Peyer's patch (tissue), 4 donors: ENCODE measurements at places on chromosomes 1 and 21.

- DNase-seq, result no peak
Measured at GRCh38 chr1:48043622-48044021, 46.4 kb upstream of the TRABD2B start.

DNA sequence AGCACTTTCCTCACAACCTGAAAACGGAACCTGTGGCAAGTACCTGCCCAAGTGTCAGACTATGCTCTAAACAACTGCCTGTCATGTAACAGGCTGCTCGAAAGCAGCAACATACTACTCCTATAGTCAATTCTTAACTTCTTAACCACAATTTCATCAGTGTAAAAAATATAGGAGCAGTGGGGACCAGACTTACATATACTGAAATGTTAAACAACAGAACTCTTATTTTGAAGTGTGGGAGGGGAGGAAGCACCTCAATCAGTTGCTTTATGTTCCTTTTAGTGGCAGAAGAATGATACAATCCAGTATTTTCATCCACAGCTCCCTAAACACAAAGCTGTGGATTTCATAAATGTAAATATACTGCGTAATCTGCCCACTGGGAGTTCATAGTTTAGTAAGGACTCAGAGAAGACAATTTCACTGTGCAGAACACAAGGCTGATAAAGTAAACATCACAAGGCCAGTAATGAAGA is 44.2 kb downstream of the WLS start:
- DNase-seq, result no peak

GRCh38 chr1:226575739-226576378 is 27.3 kb downstream of the STUM start:
- DNase-seq, result no peak

DNA sequence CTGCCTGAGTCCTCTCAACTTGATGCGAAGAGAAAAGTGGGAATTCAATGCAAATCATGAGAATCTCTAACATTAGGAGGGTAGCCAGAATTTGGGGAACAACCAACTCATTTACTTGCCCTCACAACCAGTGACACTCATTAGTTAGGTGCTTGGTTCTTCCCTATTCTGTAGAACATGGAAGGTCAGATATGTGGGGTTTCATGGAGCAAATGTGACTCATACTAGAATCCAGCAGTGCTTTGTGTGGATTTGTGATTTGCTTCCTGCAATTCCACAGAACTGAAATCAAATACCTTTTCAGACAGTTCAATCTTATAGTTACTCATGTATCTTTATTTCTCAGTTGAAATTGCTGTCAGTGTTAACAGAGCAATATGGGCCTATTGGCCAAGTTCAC is 6.9 kb upstream of the ETV3 start:
- DNase-seq, result no peak

DNA sequence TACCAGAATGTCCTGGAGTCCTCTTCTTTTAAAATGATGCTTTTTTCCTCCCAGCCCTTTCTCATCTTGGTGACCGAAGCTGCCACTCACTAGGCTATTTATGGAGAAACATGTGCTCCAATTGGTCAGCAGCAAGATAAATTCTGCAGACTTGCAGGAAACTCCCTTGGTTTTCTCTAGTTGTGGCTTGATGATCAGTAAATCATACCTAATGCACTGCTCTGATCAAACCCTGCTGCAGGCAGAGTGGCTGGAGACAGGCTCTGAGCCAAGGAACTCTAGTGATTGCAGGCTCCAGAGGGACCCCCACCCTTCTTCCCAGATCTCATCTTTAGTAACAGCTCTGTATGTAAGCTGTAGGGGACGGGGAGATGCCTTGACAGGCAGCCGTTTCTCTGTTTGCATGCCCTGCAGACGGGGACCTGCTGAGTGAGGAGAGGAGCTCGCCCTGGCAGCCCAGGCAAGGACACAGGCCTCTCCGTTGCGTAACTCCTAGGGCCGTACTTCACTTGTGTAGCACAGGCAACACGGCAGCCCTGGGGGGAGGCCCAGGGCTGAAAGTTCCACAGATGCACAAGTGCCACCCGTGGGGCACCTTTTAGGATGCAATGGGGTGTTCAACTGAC is 14.5 kb downstream of the SLC6A17 start:
- DNase-seq, result no peak

GRCh38 chr1:204725821-204726448 is 40.4 kb upstream of the LRRN2 start:
- DNase-seq, result no peak

DNA sequence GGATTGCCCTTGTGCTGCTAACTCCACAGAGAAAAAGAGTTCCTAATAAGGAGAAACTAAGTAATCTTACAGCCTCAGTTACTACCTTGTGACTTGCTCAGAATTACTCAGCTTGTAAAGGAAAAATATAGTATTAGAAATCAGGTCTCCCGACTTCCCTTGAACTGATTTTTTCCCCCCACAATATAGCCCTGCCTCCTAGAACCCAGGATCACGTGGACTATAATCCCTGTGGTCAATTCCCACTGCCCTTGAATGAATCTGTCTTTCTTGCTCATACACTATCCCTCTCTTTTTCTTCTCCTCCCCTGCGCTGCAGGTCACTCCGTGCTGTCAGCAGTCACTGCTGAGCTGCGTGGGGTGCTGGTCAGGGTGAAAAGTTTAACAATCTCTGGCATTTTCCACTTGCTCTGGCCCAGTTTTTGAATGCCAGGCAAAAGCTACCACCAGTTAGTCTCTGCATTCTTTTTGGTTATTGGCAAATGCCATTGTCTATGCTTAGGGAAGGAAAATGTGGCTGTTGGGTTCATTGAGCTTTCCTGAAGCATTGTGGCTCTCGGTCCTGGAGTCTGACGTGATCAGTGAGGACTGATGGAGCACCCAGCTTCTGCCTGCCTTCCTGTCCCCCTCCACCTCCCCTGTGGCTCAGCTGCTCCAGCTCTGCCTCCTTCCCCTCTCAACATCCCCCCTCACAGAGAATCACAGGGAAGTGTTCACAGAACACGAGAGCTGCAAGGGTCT is 1.9 kb upstream of the MYOC start:
- no peak for DNase-seq

DNA sequence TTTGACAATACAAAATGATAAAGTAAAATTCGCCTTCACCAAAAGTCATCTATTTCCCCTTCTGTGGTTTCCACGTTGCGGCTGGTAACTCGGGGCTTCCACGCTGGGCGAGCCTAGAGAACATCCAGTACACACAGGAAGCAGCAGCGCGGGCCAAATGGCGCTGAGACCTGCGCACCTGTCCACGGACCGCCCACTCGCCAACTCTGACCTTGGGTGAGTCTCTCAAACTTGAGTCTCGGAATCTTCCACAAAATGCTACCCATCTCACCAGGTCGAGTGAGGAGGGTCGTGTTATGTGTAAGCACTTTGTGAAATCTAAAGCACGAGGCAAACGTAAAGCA is 820 bp upstream of the TTF2 start:
- peak; percentile 88 for DNase-seq

DNA sequence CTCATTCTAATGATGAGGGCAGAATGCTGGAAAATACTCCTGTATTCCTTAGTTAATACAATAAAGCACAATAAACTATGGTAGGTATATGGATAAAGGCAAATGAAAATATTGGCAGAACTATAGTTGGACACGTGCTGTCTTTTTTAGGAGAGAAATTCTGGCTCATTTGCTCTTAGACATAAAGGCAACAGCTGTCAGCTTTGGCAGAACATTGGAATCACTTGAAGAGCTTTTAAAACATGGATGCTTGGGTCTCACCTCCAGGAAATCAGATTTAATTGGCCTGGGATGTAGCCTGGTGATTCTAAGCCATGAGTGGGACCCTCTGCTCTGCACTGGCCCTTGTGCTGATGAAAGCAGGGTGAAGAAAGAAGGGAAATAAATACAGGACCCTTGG is 9.9 kb downstream of the CRP start:
- DNase-seq, result no peak

DNA sequence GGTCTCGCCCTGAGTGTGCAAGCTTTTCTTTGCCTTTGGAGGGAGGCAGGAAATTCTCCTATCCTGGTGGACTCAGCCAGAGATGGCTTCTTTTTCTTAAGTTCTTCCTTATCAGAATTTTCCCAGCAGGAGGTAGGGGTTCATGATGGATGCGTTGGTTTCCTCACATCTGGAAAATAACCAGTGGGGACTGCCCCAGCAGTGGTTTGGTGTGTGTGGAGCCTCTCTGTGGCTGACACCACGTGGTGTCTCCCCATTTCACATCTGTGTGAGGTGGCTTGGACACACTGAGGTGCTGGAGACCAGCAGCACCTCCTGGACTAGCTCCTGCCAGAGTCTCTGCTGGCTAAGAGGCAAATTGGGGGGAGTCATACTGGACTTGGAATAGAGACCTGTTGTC is 32.6 kb downstream of the B3GALT5 start:
- no peak for DNase-seq

DNA sequence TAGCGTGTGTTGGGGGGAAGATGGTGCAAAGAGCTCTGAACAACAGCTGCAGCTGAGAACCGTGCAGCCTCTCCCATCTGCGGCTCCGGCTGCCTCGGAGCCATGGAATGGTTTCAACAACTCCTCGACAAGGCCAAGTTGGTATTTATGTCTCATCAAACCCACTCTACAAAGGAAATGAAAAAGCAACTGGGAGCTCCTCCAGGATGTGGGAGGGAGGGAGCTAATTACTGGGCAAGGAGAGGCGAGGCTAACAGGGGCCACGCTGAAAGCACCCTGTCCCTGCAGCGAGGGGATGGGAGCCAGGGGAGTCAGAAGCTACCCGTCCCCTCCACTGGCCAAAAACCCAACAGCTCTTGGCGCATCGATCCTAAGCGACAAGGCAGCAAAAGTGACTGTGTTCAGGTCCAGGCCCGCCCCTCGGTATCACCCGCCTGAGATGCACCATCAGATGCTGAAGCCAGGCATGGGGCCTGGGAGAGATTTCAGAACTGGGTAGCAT is 63.1 kb downstream of the ACOT7 start:
- DNase-seq, result no peak

DNA sequence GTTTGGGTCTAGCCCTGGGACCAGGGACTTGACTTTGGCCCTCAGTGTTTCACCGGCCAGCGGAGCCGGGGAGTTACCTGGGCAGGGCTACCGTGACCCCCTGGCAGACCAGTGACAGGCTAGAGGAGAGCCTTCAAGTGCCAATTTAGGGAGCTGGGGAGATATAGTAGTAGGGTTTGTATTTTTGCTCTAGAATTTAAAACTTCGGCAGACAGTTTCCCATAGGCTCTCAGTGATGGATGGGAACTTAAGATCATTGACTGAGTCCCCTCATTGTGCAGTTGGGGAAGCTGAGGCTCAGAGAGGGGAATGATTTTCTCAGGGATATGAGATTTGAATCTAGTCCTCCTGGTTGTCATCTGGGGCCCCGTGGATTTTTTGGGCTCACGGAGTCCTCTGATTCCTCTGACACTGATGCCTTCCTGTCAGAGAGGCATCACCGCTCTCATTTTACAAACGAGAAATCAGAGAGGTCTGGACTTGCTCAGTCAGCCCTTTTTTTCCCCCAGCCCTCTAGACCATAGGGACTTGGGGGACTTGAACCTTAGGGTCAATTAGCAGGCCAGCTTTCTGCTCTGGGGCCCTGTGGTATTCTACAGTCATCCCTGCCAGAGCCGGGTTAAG is 58.3 kb upstream of the ACOT11 start:
- no peak for DNase-seq

GRCh38 chr1:208950206-208950605 is 633.3 kb upstream of the CAMK1G start:
- DNase-seq, result no peak

DNA sequence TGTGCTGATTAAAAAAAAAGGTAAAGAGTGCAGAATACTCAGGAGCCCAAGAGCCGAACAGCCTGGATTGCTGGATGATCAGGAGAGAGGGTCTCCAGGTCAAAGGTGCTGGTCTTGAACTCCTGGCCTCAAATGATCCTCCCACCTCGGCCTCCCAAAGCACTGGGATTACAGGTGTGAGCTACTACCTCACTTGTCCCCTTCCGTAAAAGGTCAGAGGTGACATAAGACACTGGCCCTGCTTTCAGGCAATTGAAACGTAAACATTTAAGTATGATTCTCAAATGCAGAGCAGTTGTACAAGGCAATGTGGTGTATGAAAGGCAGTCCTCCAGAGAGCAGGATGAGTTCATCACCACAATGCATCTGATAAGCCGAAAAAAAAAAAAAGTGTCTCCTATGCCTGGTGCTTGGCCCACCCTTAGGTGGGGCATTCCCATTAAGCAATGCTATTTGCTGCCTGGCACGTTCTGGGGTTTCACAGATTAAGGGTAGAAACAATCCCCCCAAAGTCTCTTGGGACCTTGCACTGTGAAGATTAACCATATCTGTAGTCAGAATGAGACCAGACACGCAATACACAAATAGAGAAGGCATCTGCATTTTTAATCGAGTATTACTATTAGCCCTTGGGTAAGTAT is 47.7 kb downstream of the PARP1 start:
- DNase-seq, result no peak

- DNase-seq, result no peak
Measured at GRCh38 chr1:13911697-13912619, 212.0 kb downstream of the PRDM2 start.

GRCh38 chr1:87130438-87130837 is 198.2 kb upstream of the LMO4 start:
- no peak for DNase-seq

DNA sequence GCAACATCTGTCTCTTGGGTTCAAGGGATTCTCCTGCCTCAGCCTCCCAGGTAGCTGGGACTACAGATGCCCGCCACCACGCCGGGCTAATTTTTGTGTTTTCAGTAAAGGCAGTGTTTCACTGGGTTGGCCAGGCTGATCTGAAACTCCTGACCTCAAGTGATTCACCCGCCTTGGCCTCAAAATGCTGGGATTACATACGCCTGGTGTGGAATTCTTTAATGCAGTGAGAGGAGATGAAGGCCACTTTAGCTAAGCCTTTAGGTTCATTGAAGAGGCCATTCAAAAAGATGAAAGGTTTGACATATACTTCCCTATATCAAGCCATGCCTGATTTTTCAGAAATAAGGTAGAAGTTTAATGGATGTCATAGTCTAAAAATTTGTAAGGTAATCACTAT is 162.7 kb downstream of the ST6GALNAC3 start:
- no peak for DNase-seq

DNA sequence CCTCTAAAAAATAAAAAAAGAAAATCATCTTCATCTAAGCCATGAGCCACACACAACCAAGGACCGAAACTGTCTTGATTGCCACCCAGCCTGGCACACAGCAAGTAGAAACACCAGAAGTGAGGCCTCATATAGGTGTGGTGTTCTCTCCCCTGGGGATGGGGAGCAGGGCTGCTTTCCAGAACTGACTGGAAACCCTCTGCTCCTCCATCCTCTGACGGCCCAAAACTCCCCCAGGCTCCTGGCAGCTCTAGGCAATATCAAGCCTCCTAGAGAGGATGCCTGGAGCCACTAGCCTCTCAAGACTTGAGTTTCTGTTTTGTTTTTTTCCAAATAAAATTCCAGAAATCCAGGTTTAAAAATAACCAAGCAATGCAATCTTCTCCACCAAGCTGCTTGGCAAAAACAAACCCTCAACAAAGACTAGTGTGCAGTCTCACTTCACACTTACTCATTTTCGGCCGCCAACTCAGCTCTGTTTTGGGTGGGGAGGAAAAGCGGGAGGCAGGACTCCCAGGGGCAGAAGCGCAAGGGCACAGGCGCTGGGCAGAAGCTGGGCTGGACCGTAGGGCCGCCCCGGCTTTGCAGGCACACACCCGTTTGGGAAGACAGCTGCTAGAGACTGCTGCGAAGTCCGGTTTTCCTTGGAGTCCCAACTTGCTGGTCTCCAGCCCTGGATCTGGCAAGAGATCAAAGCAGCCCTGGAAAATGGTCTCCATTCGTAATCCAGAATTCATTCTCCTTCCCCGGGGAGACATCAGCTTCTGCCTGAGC is 78.2 kb upstream of the CAPZB start:
- DNase-seq, result peak; percentile 52
